Hematopoietic multipotent progenitor cell treated with erythropoietin and hydrocortisone succinate and interleukin-3 and kit ligand, for 4 days (in vitro differentiated cells): ENCODE measurements at places on chromosomes 2 and 18.
A peak's percentile ranks its signal among the peaks of the same experiment; 100 is the strongest.

- peak; percentile 43 for DNase-seq
Observed at GRCh38 chr2:219010162-219010756, 17.0 kb upstream of the CRYBA2 start.

- no peak for DNase-seq
Observed at GRCh38 chr2:159605441-159606178, 10.7 kb downstream of the BAZ2B start.

- peak; percentile 28 for DNase-seq
Observed at GRCh38 chr2:205025580-205026240, 480.4 kb downstream of the PARD3B start.

DNA sequence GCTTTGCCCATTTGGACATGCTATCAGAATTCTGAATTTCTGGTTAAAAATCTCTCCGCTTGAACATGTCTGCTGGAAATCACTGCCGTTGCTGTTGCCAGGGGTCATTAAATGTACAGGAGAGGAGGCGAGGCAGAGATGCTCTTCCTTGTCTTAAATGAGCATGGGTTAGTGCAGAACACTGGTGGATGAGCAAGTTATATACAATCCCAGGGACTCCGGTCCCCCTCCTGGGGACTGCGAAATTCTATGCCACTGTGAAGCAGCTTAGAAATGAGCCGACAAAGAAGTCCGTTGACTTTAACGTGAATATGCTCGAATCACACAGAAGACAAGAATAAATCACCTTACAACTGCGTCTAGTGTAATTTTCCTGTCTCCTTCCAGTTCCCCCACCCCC is 95.1 kb upstream of the KLHL14 start:
- DNase-seq: no peak

DNA sequence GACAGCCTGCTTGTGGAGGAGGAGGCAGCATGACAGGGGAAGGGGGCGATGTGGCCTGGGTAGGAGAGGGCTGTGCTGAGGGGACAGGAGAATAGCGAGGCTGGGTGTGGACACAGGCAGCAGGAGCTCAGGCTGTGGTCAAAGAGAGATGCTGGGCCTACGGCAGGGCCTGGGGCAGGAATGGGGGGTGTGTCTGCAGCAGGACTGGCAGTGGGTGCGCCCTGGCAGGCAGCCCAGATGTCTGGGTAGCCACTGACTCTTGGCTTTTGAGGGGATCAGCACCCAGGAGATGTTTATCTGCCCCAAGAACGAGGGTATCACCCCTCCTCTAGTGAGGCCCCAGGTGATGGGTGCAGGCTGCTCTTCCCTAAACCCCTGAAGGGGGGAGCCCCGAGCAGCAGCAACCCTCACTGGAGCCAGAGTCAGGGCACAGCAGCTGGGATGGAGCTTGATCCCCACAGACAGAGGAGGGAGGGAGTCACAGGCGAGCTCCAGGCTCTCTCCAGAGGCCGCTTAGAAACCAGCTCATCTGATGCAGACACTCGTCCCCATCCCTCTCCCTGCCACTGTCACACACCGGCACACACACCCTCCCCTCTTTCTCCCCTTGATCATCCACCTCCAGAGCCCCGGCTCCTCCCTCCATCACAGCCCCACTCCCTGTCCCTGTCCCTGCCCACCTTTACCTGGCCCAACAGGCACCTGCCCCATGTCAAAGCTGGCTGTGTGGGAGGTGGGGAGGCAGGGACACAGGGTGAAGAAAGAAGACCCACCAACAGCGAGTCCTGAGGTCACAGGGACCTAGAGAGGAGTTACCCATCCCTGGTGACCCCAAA is 29.8 kb upstream of the TNS1 start:
- peak; percentile 53 for DNase-seq

DNA sequence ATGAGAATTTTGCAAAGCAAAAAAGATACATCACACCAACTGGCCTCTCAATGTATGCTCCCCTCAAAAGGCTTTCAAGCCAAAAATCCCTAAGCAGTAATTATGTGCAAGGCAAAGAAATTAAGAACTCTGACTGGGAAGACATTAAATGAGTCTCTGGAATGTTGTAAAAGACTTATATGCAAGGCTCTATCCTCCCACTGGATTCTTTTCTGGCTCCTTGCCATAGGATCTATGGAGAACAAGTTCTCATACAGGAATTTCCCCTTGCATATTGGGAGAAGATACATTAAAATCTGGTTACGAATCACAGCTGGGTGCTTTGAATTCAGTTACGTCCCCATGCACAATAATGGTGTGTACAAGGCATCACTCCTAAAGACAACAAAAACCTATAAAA is 73.4 kb upstream of the ATL2 start:
- DNase-seq: no peak
